Effector CD4-positive, alpha-beta T cell (primary cell): ENCODE measurements at places on chromosomes 7 and 10.

- no peak for DNase-seq
Measured at GRCh38 chr10:71302874-71303568, 16.0 kb upstream of the SLC29A3 start.

GRCh38 chr7:51517187-51517586 is 200.6 kb upstream of the COBL start:
- no peak for DNase-seq

DNA sequence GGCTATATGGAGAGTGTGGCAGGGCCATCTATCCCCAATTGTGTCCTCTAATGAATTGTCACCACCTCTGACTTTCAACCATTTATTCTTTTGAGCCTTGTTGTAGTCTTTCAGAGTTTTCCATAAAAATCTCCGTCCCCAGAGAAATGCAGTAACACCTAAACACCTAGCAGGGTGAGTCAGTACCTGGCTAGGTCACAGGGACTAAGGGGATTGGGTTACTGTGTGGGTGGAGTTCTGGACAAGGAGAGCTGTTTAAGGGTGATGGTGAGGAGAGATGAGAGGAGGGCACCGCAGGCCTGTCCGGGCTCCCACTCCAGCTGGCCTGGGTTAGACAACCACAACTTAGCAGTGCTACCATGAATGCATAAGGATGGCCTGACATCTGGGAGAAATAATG is 186.2 kb upstream of the LYZL1 start:
- no peak for DNase-seq

DNA sequence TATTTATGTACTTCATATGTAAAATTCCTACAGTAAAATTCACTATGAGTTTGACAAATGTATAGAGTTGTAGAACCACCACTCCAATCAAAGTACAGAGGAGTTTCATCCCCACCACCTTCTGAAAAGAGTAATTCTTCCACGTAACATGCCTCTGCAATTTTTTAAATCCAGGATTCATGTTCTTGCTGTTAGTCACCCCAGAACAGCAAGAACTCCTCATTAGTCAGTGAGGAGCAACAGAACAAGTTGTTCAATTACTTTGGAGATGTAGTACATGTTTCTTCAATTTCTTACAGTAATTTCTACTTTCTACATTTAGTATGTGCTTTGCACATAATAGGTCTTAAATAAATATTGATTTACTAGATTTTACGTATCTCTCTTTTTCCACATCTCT is 248.1 kb downstream of the ABCA13 start:
- DNase-seq = no peak

GRCh38 chr7:131212114-131212513 is 115.6 kb upstream of the MKLN1 start:
- DNase-seq = no peak

DNA sequence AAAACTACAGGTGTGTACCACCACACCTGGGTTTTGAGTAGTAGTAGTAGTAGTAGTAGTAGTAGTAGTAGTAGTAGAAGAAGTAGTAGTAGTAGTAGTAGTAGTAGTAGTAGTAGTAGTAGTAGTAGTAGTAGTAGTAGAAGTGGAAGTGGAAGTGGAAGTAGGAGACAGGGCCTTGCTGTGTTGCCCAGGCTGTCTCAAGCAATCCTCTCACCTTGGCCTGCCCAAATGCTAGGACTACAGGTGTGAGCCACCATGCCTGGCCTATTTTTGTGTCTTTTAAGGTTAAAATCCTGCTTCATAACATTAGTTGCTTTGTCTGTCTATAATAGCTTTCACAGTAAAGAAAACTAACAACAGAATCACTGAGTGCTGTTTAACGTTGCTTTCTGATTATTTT is 111.7 kb downstream of the PODXL start:
- DNase-seq = no peak

DNA sequence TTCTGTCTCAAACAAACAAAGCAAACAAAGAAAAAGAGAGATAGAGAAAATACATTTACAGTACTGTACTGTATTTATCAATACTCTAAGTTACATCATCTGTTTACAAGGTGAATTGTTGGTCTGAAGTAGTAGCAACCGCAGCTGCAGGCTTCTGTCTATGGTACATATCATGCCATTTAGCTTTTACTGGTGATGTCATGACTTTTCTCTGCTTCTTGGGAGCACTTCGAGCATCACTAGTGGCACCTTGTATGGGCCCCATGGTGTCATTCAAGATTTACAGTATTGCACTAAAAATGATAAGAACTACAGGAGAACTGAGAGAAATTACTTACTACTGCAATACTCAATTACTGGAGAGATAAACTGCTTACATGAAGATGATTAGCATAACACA is 826.9 kb downstream of the CNTNAP2 start:
- no peak for DNase-seq

DNA sequence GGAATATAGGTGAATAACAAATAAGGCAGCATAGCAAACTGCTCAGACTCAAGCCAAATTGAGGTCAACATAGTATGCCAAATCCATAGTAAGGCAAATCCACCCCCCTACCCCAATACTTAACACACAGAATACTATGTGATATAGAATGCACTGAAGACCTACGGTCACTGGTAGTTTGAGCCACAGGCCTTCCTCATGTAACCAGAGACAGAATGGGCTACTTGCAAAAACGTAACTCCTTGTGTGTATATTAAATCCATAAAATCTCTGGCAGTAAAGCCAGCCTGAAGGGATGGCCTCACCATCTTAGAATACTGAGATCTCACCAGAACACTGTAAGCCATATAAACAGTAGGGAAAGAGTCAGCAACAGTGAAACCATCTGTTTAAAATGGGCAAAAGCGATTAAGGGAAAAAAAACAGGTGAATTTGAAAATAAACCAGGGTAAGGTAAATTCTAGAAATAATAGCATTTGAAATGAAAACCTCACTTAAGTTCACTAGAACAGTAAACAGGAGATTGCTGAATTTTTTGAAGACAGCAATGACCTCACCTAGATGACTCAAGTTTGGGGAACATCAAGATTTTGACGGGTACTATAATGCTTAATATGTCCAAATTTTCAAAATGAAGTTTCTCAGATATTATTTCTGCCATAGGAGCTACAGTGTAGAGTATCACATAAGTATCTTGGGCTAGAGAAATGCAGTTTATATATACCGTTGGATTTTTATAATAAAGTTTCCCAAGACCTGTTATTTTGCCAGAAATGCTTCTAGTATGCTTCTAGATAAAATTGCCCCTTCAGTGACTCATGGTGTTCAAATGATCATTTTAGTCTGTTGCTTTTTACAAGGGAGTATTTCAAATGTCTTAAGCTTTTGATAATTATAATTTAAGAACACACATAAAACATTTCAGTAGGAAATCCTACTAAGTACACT is 13.9 kb downstream of the HNRNPA2B1 start:
- no peak for DNase-seq

- DNase-seq = no peak
Measured at GRCh38 chr10:45463244-45464116, 89.5 kb downstream of the ALOX5 start.

DNA sequence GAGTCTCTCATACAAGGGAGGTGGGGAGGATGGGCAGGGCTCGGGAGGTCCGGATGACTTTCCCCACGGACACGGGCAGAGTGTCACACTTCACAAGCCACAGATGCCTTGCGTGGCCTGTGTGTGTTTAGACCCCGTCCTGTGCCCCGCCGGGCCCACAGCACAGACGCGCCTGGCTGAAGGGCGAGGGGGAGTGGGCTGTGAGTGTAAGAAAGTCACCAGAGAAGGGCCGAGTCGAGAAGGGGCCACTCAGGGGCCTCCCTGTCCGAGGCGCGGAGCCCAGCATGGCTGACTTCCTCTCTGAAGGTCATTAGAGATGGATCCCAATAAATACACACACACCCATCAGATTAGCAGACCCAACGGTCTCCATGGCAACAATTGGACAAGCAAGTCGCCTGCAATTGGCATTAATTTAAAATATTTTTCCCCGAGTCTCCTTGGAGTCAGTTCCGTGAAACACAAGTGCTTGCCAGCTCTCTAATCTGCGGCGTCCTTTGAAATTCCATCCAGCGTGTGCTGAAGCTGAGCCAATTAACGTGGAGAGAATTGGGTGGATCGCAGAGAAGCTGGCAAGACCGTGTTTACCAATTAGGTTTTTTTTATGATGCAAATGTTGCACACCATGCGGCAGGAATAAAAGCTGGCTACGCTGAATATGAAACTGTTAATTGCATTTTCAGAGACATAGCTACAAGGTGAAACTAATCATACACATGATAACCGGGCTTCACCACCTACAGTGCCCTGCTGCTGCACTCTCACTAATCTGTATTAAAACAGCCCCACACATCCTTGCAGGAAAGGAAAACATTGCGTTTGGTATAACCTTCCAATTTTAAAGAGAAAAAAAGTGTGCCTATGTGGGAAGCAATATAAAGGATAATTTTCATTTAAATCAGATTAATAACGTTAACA is 571.2 kb downstream of the PTPRN2 start:
- no peak for DNase-seq

GRCh38 chr7:80618096-80618495 is 20.3 kb upstream of the CD36 start:
- DNase-seq = no peak

DNA sequence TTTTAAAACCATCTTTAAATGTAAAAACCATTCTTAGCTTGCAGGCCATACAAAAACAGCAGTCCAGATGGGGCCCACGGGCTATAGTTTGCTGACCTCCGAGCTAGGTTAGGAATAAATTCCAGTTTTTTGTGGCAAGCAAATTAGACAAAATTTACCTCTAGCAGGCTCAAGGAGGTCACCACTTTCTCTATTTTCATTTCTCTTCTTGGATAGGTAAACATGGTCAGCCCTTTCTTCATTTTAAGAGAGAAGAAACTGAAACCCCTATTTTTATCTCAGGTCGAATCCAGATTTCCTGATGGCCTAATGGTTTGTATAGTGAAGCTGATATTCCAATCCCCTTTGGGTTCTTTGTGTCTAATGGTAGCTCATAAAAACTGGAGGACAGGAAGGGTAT is 10.7 kb downstream of the IKZF5 start:
- DNase-seq = no peak

DNA sequence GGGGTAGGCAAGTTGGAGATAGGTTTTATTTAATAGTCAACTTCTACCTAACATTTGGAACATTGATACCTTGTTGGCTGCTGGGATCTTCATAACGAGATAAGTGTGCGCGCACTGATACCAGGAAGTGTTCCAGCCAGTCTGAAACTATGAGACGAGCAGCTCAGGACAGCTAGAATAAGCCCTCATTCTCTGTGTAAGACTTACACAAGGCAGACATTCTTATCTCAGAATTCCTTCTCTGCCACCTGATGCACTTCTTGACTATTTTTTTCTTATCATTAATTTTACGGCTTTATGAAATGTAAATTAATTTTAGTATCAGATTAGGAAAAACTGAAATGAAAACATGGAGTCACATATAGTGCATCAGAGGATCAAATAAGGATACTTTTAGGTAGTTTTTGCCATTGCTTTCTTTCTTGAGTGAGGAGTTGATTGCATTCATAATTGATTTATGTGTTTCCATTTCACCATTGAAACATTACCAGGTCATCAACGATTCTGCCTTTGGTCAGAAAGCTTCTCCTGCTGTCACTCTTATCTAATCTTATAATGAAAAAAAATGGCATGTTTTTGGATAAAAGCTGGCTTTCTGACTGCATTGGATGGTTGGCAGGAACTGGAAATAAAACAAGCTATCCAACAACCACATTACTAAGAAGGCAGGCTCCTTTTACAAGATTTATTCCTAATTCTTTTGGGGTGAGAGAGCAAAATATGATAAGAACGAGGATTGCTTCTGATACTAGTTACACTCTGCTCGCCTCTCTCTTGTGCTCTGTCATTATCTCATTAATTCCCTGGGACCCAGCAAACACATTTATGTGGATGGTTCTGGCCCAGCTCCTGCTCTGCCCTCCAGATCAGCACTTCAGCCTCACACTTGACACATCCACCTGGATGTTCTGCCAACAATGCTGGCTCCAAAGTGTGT is 40.4 kb upstream of the ABCB5 start:
- DNase-seq = no peak
